ENCODE measurements at places on chromosomes 12 and 14.

DNA sequence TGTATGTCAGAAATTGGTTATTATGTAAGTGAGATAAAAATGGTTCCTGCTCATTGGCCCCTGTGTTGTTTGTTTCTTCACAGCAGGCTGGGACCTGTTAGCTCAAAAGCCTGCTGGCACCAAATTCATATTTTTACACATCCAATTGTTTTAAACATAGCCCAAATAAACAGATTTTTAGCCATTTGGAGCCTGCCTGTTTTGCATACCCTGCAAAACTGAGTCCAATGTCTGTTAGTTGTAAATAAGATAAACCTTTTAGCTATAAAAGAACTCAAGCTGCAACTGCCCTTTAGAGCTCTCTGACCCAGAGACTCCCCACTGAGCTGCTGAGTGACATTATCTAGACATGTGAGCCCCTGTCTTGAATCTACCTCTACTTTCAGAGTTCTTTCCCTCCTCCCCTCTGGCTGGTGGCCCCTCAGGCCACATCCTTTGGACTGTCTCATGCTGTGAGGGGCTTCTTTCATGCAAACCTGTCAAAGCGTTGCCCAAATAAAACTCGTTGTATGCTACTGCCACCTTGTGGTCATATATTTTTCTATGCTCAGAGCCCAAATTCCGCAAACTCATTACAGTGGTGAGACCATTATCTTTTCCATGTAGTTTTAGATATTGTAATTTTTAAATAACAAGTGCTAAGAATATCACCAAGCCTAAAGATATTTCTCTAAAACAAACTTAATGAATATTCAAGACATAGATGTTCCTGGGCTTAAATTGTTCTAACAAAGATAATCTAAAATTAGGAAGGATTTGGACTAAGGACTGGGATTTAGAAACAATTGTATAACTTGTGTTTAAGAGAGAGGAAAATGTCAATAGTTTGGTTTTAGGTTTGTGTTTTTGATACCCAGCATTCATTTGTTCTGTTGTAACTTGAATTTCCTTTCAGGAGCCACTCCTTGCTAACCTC, 337.9 kb downstream of the AACS start:
- DNase-seq, result no peak

GRCh38 chr14:23694085-23694948, 58.2 kb downstream of the DHRS2 start:
- DNase-seq, result peak; percentile 2

GRCh38 chr12:32444895-32445294, 45.5 kb downstream of the FGD4 start:
- no peak for DNase-seq

GRCh38 chr12:48160807-48161206, 3.5 kb upstream of the ASB8 start:
- no peak for DNase-seq

DNA sequence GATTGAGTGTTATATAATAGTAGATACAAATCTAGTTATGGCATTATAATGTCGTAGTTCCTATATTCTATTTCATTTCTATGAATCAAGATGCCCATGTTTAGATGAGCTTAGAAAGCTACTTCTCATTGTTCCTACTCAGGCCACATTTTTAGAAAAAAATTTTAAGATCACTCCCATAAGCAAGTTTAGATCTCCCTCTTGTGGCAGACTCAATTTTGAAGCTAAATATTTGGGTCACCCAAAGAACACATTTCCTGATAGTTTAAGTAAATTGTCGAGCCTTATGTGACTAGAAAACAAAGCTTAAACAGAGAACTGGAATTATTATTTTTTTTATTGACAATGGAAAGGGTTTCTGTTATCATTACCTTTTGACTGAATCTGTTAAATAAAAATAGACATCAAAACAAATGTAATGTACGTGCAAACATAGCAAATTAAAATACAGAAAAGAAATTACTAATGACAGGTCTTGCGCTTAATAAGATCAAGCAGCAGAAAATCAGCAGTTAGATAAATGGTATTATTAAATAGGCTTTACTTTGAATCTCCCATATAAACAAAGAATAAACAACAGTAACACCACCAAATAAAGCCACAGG, 180.2 kb downstream of the ACSS3 start:
- no peak for DNase-seq

DNA sequence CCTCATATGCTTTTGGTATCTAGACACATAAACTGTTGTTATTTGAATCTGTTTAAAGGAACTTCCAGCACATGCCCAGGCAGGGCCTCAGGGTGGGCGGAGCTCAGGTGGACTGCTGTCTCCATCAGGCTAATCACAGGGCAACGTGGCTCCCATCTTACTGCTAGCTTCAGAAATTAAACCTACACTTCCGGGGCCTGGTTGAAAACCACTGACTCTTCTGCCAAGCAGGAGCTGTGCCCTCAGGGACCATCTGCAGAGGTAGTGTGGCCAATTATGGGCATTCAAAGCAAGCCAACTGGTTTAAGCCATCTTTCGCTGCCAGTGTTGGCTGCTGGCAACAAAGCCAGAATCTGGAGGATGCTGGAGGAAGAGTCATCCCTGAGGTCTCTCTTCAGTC, 97.5 kb downstream of the TMX1 start:
- DNase-seq, result no peak

DNA sequence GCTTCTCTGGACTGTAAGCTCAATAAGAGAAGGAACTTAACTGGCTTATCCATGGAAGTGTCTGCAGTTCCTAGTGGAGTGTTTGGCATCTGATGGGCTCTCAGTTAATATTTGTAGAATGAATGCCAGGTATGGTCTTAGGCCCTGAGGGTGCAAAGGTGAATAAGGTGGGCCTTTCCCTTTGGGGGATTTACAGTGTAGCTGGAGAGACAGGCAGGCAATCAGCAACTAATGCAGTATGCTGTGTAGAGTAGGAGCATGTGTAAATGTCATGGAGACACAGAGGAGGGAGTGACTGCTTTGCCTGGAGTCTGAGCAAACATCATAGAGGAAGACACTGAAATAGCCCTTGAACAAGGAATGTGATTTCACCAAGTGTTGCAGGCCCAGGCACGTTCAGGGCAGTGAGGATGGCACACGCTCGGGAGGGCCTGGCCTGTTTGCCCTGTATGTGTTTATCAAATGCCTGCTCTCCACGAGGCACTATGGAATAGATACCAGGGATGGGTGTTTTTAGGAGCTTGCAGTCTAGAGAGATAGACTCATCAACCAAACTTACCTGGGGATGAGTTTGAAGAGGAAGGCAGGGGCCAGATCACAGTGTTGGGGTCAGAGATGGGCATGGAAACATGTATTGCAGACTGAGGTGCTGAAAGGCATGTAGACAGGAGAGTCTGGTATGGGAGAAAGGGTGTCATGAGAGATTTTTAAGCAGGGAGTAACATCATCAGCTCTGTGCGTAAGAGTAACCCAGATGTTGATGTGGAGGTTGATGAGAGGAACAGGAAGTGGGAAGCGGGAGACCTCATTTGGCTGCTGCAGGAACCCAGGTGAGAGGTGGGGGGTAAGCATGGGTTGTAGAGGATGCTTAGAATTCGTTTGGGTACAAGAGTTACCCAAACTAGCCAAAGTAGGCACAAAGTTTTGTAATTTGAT, 54.1 kb downstream of the PLXNC1 start:
- DNase-seq, result no peak

- DNase-seq, result no peak
These were observed 9.5 kb upstream of the PUS1 start for GRCh38 chr12:131919366-131920156.

DNA sequence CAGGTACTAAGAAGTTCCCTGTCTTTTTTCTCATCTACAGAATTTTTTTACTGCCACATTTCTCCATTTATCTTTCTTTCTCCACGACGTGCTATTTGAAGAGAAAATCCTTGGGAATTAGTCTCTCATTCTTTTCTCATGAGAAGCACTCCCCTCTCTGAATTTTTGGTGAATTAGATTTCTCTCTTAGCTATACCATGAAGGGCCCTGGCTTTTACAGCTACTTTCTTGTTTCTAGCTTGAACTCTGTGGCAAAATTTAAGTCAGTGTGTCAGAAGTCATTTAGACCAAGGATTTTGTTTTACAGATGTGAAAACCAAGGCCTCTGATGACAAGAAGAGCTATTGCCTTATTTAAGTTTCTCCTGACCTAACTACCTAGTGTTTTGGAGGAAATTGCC, 213.1 kb downstream of the AEBP2 start:
- DNase-seq, result no peak

- DNase-seq, result no peak
These were observed 186.2 kb upstream of the C14orf180 start for GRCh38 chr14:104393199-104393897.

GRCh38 chr14:98138666-98139065, 1133.3 kb downstream of the BCL11B start:
- peak; percentile 67 for DNase-seq

DNA sequence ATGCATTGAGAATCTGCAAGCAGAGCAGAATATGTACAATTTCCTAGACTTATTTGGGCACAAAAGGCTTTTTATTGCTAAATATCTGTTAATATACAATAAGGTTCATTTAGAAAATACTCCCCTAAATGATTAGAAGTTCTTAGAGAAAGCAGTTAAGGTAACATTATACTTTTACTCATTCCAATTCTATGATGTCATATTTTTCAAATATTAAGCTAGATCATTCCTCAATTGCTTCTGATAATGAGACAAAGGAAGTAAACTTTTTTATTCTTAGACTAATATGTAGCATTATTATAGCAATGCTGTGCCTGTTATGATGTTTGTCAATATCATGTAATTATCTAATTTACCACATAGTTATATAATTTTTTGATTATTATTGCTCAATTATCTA, 447.0 kb downstream of the SLC16A7 start:
- no peak for DNase-seq

Data from stimulated activated CD4-positive, alpha-beta T cell treated with anti-CD3 and anti-CD28 coated beads, Interleukin-1b, Interleukin-23, amount 100 ng/mL, for 48 hours (primary cell).